ENCODE measurements at places on chromosomes 7 and 10.

GRCh38 chr10:78557433-78557925 is 511.3 kb upstream of the ZMIZ1 start:
- no peak for DNase-seq

DNA sequence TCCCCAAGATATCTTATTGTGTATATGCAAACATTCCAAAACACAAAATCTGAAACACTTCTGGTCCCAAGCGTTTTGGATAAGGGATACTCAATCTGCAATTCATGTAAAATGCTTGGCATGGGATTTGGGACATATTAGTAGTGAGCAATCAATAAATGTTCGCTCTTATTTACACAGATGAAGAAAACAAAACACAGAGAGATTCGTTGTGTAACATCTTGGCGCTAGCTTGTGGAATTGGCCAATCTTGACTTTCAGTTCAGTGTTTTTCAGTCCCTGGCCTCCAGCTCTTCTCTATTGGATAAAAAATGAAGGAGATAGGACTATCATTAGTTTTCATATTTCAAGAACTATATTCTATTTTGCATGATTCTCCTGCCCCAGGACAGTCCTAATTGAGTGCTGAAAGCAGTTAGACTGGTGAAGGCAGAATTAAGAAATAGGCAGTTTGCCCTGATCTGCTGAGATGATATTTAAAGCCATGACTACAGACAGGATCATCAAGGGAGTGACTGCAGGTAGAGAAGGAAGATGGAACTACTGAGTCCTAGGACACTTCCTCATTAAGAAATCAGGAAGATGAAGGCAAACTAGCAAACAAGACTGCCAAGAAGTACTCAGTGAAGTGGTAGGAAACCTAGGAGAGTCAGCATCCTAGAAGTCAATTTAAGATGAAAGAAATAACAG is 1.8 kb downstream of the PNLIPRP3 start:
- DNase-seq, result no peak

- DNase-seq, result no peak
Measured at GRCh38 chr10:11430421-11431215, 180.8 kb downstream of the USP6NL start.

GRCh38 chr10:68333058-68333395 is 299 bp upstream of the PBLD start:
- no peak for DNase-seq

DNA sequence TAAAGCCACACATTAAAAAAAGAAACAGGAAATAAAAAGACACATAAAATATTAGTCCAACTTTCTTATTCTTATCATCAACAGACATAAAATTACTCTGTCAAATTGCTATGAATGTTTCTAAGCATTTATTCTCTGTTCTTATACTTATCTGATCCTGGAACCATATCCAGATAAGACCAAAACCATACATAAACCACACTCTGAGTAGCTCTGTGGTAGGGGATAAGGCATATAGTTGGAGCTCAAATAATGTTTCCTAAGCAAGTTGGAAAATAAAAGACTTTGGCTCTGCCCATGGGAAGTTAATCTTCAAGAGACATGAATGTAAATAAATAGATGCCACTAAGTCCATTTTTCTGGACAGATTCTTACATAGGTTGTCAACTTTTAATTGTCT is 103.1 kb upstream of the PLXDC2 start:
- DNase-seq, result no peak

- DNase-seq, result no peak
Measured at GRCh38 chr7:150949564-150949963, 28.6 kb downstream of the KCNH2 start.

DNA sequence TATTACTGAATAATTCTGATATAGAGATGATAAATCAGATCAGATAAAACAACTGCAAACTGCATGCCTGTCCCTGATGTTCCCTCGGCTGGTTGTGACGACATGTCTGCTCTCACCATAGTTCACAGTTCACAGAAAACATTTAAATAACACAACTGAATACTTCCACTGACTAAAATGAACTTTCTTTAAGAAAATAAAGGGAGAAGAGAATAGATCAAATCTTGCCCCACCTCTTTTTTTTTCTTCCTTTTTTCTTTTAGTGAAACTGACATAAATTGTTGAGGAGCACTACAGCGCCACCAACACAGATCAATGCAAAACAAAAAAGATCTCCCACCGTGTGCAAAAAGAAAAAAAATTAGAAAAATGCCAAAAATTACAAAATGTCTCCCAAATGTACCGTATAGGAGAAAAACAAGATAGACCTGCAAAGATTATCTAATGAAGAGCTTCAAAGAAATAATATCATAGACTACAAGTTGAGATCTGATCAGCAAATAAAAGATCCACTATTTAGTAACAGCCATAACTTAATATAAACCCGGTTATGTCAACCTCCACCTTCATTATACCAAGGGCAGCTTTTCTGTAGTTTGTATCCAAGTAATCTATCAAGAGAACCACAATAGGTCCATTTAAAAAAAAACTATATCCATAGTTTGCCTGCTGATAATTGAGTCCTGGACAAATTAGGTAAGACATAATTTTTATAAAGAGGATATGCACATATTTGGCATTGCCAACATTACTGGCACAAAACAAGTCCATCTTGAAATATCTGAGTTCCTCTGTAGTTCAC is 30.7 kb upstream of the EPC1 start:
- DNase-seq, result no peak

- no peak for DNase-seq
Measured at GRCh38 chr7:122965306-122965705, 30.2 kb downstream of the TAS2R16 start.

Data from stimulated activated CD4-positive, alpha-beta T cell treated with anti-CD3 and anti-CD28 coated beads, TNF-alpha, amount 100 ng/mL, for 24 hours (primary cell).